ENCODE measurements at places on chromosomes 13 and 19.

DNA sequence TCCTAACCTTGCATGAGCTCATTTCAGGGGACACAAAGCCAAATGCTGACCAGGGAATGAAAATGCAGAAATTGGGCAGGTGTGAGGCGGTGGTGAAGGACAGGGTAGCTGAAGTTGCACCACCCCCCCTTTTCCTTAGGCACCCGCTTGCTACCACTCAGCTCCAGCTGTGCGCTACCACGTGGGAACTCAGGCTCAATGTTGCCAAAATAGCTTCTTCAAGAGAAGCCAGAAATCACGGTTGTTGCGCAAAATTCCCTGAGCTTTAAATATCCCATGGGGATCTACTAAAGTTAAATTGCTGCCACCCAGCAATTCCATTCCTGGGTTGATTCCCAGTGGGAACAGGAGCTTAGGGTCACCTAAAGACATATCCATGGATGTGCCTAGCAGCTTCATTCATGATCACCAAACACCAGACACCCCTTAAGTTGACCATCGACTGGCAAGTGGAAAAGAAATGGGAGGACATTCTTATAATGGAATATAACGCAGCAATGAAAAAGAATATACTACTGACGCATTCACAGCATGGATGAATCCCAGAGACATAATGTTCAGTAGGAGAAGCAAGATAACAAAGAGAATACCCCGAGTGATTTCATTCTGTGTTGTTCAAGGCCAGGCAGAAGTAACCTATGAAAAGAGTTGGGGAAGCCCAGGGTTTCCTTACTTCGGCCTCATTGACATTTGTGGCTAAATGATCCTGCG, 12.8 kb upstream of the ADGRL1 start:
- DNase-seq: no peak

DNA sequence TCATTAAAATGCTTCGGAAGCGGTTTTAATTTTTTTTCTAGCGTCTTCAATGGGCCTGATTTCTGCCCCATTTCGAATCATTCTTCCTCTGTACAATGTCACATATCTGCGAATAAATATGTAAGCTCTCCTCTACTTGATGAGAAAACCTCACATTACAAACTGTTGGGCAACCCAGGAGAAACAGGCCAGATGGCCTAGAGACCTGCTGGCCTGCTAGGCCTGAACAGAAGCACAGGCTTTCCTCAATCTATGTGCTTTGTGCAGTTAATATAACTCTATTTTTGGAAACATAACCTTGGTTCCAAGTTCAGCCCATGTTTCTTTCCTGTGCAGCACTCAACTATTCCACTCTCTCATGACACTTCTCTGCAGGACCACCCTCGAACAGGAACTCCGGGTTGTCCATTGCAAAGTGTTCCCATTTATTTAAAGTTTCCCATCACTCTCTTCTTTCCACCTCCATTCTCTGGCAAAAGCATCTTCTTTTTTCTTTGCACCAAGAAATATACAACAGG, 42.0 kb downstream of the DCLK1 start:
- DNase-seq: no peak

DNA sequence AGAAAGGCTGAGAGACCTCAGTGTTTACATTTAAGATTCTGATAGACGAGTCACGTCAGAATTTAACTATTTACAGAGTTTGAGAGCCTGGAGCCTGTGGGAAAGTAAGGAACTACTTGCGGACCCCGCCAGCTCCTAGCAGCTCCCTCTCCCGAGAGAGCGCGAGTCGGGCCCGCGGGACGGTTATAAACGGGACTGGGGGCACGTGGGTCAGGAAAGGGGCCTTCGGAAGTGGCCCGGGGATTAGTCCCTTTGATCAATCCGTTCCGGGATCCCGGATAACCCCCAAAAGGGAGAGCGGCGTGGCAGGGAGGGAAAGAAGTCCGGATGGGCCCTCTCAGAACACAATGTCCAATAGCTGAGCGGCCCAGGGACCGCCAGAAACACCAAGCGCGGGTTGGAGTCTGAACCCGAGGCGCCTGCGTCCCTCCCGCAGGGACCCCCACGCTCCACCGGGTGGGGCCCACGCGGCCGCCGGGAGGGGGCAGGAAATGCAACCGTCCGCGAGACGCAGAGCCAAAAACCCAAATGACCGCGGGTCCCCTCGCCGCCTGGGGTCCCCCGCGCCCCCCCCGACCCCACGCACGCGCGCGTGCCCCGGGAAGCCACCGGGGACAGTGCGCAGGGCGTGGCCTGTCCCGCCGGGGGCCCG, 3.6 kb downstream of the ZIC5 start:
- DNase-seq: no peak

DNA sequence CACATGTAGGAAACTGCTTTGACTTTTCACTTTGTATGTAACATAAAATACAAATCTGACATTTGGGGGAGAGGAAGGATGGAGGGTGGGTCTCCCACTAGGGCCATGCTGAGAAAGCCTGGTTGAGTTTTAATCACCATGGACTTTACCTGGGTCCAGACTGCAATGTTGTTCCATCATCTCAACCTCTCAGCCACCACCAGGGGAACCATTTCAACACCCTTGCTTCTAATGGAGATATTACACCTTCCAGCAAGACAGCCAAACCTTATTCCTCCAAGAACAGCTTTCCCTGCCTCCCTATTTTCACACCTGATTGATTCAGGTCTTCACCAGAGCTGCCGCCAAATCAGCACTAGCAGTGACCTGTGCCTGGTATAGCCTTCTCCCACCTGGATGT, 56.0 kb downstream of the ZAR1L start:
- DNase-seq: no peak

DNA sequence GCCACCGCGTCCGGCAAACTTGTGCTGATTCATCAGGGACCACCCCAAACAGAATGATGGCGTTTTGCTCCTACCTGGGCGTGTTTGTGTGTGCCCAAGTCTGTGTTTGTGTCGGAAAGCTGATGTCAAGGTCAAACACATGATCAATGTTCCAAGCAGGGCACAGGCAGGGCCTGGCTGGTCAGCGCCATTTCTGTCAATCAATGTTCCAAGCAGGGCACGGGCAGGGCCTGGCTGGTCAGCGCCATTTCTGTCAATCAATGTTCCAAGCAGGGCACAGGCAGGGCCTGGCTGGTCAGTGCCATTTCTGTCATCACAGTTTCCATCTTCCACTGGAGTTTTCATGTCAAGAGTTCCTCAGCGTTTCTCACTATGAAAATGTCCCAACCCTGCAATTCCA, 14.9 kb upstream of the GRTP1 start:
- no peak for DNase-seq

DNA sequence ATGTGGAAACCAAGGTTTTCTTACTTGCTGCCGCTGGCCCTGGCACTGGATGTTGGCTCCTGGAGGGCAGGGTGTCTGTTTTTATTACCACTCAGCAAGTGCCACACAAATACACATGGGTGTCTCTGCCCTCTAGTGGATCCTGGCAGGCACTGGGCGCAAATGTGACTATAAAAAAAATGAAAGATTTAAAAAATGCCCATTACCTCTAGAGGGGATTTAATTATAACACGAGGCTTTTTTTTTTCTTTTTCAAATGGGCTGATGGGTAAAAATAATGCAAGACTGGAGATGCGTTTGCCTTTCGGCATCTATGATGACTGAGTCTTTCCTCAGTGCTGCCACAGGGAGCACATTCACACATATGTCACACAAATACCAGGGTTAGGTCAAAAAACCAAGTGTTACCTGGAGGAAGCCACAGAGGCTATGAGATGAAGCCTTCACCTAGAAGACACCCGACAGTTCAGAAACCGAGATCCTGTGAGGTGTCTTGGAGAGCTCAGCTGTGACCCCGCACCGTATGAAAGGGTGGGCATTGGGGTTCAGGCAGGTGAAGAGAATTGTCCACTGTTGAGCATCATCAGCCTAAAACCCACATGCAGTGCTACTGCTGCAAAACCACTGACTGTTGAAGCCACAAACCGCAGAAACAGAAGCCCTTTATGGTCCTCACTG, 25.7 kb downstream of the CHAMP1 start:
- peak; percentile 57 for DNase-seq

- no peak for DNase-seq
Observed at GRCh38 chr13:37448153-37448552, 150.4 kb downstream of the POSTN start.

- peak; percentile 19 for DNase-seq
Observed at GRCh38 chr13:66513728-66514127, 716.4 kb downstream of the PCDH9 start.

DNA sequence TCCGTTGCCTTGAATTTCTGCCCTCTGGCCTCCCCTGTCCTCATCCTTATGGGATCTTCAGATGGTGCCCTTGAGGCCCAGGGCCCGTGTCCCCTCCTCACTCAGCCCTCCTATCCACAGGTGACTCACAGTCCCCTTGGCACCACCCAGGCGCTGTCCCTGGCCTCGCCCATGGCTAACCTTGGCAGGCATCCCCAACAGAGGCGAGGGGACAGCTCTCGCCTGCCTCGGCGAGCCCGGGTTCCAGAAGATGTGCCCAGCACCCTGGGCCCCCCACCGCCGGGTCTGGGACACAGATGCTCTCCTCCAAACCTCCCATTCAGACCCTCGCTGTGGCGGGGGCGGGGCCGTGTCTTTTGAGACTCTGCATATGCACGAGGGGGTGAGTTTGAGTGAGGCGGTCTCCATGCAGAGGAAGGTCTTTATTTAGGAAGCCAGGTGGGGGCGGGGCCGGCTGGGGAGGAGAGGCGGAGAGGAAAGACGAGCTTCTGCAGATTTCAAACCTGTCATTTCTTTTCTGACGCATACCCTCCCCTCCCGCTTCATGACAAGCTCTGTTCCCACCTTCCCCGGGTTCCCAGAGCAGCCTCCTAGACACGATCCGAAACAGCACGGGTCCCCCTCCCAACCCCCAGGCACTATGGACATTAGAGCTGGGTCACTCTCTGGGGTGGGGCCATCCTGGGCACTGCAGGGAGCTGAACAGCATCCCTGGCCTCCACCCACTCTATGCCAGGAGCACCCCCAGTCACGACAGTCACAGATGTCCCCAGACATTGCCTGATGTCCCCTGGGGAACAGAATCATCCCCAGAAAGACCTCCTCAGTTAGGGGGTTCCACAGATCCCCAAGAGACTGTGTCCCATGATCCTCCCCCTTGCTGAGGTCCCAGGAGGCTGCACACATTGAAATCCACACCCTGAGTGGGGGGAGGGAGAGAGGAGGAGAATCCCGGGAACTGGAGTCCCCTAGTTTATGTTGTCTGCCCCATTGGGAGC, 48.5 kb downstream of the GNG7 start:
- DNase-seq: no peak

- DNase-seq: no peak
Observed at GRCh38 chr13:113917594-113918371, 53.9 kb upstream of the GAS6 start.

- no peak for DNase-seq
Observed at GRCh38 chr13:102620516-102620915, 23.7 kb downstream of the TPP2 start.
